HAP-1 (cell line): ENCODE measurements at places on chromosomes 13 and 19.
A peak's percentile ranks its signal among the peaks of the same experiment; 100 is the strongest.

- DNase-seq: peak; percentile 62
Measured at GRCh38 chr19:14475251-14476073, at the start of gene PTGER1. Gene PTGER1 (minus strand): TSS chr19:14475354. CDS start chr19:14474320, 1,034 bp downstream.

DNA sequence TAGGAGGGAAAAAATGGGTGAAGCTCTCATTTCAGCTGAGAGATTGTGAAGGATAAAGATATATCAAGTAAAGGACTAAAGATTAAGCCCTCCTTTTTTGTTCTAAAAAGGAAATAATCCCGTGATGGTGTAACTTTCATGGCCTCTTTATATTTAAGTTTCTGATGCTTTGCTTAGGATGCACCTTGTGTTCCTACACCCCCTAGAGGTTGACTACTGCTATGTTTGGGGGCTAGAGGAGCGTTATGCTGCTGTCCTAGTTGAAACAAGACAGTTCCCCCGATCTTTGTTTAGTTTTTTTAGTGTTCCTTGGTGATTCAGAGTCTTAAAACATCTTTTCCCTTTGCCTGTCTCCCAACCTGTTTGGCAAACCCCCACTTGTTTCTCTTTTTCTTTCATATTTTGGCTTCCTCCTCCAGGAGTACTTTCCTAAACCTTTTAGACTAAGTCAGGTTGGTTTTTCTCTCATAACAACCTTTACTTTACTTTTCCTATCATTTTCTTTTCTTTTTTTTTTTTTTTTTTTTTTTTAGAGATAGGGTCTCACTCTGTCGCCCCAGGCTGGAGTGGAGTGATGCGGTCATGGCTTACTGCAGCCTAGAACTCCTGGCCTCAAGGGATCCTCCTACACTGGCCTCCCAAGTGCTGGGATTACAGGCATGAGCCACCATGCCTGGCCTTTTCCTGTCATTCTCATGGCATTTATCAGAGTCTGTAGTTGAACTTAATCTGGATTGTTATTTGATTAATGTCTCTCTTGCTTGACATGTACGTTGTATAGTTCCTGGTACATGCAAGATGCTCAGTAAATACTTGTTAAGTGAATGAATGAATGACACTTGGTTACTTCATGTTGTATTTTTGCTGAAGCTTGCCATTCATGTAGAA, 2.8 kb downstream of the UBA2 start:
- DNase-seq: peak; percentile 73

- no peak for DNase-seq
Measured at GRCh38 chr13:102830646-102831045, 15.2 kb upstream of the ERCC5 start.

- DNase-seq: peak; percentile 81
Measured at GRCh38 chr19:632579-633067, 714 bp downstream of the POLRMT start.

- no peak for DNase-seq
Measured at GRCh38 chr19:57096685-57097361, 23.0 kb upstream of the USP29 start.

- DNase-seq: no peak
Measured at GRCh38 chr13:98467263-98467985, 109.5 kb downstream of the STK24 start.

- no peak for DNase-seq
Measured at GRCh38 chr13:27211771-27212364, 39.5 kb upstream of the RPL21 start.

- no peak for DNase-seq
Measured at GRCh38 chr13:51105046-51105445, 6.0 kb downstream of the C13orf42 start.

DNA sequence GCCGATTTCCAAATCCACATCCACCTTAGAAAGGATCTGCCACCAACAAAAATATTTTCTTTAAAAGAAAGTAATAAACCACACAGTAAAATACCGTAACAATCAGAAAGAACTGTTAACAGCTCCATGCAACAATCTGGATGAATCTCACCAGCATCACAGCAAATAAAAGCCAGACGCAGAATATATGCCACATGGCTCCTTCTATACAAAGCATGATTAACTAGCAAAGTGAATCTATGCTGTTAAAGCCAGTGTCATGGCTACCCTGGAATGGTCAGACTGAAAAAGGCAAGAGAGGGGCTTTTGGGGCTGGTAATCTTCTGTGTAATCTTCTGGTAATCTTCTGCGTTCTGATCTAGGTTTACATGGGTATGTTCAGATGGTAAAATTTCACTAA, 81.3 kb downstream of the SACS start:
- no peak for DNase-seq

- no peak for DNase-seq
Measured at GRCh38 chr13:95636853-95637252, 7.7 kb downstream of the DZIP1 start.

- no peak for DNase-seq
Measured at GRCh38 chr13:33152389-33152788, 133.2 kb downstream of the STARD13 start.

DNA sequence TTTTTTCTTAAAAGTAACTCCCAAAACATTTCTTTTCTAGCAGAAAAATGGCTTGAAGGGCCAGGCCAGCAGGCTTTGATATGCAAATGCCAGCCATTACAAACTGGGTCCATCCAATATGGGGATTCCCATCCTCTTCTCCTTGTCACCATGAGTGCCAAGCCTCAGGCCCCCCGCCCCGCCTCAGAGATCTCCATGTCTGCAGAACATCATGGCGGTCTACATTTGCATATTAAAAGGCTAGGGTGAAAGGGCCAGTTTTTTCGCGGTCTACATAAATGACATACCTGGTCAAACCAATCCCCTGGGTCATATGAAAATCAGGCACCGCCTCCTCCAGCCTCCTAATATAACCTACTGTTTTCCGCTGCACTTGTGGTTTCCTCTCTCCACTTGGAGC, 1327.6 kb downstream of the UQCRFS1 start:
- no peak for DNase-seq

- no peak for DNase-seq
Measured at GRCh38 chr19:45497791-45498190, 452 bp upstream of the PPM1N start.

GRCh38 chr13:27793507-27794367, 1.5 kb downstream of the GSX1 start:
- no peak for DNase-seq

DNA sequence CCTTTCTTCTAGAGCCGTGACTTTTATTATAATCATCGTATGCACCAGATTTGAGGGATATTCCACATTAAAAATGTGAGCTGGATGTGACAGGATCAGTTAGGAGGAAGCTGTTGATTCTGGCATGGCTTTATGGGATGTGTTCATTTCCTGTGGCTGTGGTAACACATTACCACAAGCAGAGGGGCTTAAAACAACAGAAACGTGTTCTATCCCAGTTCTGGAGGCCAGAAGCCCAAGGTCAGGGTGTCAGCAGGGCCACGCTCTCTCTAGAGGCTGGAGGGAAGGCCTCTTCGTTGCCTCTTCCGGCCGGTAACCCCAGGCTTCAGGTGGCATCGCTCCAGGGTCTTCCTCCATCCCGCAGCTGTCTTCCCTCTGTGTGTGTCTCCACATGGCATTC, 14.5 kb downstream of the MED25 start:
- no peak for DNase-seq

DNA sequence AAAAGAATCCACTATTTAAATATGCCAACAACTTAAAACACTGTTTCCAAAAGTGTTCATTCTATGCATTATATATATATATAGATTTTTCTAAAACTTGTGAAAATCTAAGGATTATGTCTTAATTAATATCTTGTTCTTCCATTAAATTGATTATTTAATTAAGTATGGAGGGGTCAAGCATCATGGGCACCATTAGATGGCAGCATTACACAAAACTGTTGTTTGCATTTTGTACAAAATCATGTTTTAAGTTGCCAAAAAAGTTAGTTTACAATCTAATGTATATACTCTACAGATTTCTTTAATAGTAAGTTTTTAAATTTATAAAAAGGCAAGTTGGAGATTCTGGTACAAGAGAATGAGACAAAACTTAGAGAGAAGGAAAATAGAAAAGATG, 213.2 kb upstream of the EDNRB start:
- no peak for DNase-seq

DNA sequence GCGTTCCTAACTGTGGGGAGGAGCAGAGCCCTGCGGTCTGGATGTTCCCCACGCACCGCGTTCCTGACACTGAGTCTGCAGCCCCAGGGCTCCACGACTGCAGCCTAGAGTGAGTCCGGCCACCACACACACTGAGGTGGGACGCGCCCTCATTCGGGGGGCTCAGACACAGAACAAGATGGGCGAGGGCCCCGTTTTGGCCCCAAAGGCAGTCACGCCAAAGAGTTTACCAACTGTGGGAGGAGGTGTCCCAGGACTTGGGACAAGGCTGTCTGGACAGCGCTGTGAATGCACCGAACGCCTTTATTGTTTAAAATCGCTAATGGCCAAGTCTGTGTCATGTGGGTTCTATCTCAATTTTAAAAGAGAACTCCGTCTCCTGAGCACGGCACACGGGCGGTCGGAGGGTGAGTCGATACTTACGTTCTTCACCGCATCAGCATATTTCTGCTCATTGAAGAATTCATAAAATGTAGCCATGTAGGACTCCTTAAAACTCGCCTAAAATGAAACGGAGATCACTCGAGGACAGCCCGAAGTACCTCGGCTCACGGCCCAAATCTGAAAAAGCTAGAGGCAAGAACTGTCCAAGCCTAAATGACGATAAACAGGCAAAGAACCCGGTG, 35.2 kb upstream of the C13orf46 start:
- no peak for DNase-seq

DNA sequence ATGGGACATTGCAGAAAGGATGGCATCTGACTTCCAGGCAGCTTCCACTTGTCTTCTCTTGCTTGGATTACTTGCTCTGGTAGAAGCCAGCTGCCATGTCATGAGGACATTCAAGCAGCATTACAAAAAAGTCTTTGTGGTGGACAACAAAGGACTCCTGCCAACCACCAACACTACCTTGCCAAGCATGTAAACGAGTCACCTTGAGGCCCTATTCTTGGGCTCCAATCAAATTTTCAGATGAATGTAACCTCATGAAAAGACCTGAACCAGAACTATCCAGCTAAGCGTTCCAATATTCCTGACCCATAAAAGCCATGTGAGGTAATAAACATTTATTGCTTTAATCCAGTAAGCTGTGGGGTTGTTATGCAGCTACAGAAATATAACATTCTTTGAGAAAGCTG, 12.5 kb downstream of the PROSER1 start:
- no peak for DNase-seq

GRCh38 chr19:44687888-44688287, 11.1 kb upstream of the CEACAM16 start:
- no peak for DNase-seq

DNA sequence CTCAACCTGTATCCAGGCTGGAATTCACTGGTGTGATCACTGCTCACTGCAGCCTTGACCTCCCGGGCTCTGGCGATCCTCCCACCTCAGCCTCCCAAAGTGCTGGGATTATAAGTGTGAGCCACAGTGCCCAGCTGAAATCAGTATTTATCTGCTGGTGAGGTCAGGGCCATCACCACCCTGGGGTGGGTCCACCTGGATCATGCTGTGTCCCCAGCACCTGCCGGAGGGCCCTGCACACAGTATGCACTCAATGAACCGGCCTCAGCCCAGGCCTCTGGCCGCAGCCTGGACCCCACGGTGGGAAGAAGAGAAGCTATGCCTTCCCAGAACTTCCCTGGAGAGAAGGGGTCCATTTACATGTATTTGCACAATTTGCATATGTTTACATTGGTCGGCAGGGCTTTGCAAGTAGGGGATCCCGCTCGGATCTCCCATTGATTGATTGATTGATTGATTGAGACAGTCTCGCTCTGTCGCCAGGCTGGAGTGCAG, 2.6 kb upstream of the SLC5A5 start:
- DNase-seq: no peak

- DNase-seq: no peak
Measured at GRCh38 chr19:18896421-18896841, 473 bp upstream of the CERS1 start.

DNA sequence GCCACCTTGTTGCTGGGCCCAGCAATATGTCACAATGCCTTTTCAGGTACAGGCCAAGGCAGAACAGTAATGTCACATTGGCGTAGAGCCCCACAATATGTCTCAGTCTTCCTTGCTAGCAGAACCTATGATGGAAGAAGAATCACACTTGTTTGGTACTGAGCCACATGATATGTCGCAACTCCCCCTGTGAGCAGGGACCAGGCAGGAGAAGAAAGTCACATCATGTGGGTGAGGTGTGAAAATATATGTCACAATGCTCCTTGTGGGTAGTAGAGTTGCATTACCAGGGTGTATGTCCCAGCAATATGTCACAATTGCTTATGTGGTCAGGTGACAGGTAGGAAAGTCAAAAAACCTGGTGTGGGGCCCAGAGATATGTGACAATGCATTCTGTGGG, 7.1 kb upstream of the ZNF91 start:
- no peak for DNase-seq

DNA sequence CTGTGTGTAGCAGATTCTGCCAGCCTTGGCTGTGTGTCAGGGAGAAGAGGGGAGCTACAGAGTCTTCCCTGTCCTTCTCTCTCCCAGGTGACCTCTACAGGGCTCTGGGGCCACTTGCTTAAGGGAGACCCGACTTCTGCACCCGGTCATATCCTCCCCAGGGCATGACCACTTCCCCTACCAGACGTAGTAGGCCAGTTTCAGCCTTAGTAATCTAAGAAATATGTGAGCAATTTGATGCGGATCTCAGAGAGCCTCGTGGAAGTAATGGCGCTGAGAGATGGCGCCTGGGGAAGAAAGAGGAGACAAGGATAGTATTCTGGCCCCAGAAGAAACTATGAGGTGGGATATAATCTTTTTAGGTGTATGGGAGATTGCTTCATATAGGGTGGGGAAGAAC, 41.9 kb downstream of the NFIX start:
- no peak for DNase-seq

- DNase-seq: no peak
Measured at GRCh38 chr13:65882810-65883209, 1347.3 kb downstream of the PCDH9 start.

- DNase-seq: no peak
Measured at GRCh38 chr13:60379837-60380565, 17.0 kb upstream of the TDRD3 start.

GRCh38 chr19:49324801-49325576, at the start of gene SLC6A16:
Gene SLC6A16 (minus strand): TSS chr19:49325191. CDS start chr19:49311347, 13,844 bp downstream.
- DNase-seq: no peak

DNA sequence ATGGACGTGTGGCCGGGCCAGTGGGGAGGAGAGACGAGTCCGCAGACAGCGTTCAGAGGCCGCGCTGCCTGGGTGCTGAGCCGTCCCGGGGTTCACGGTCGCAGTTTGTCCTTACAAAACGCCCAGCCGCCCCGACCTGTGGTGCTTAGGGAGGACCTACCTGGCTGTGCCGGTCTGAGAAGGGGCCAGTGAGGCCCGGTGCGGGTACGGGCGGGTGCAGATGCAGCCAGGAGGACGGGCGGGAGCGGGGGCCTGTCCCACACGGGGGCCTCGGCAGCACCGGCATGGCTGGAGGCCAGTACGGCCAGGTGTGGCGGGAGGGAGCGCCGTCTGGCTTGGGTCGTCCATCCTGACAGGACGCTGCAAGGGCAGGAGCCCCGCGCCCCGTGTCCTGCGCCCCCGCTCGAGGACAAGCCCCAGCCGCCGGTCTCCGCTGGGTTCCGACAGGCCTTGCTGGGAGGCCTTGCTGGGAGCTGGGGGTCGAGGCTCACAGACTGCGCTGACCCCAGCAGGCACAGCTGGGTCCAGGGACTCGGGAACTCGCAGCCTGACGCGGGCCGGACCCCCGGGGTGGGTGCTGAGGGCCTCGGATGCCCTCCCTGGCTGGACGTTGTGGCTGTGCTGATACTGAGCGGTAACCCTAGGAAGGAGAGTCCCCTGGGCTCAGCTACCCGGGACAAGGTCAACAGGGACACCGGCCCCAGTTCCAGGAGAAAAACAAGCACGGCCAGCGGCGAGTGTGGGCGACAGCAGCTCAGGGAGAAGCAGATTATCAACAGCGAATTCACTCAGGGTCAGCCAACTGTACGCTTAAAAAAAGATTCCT, 5.3 kb upstream of the PROZ start:
- DNase-seq: peak; percentile 40
